ENCODE measurements at places on chromosomes 5 and 9. TPM values are rescaled to one million over a fixed set of nuclear protein-coding genes. Genes with fewer than 3 reads are reported as not detected.

The TRIM7 gene
- total RNA-seq, result 4.0 TPM

The SGCD gene
- 0.32 TPM for total RNA-seq

The F2R gene
- 5.9 TPM for total RNA-seq

The PRDM9 gene
- not detected for total RNA-seq

The PCDHB8 gene
- not detected for total RNA-seq

The PCDHB4 gene
- not detected for total RNA-seq

The PDE6A gene
- not detected for total RNA-seq

The FBP1 gene
- 26.1 TPM for total RNA-seq

The PRLR gene
- not detected for total RNA-seq

The TIMD4 gene
- 29.2 TPM for total RNA-seq

- H3K4me3 ChIP-seq, result no peak overlapping the region
- DNase-seq, result no peak
- H3K36me3 ChIP-seq, result no peaks in the 10 kb centered on the region
Observed at GRCh38 chr9:117095081-117095480, 319.8 kb downstream of the ASTN2 start.

GRCh38 chr9:98161851-98162250 is 30.6 kb downstream of the CORO2A start:
- DNase-seq, result no peak
- H3K27me3 ChIP-seq, result no peaks in the 10 kb centered on the region
- H3K36me3 ChIP-seq, result peaks cover under 1% of the 10 kb centered on the region
- H3K27ac ChIP-seq, result no peak overlapping the region
- peaks cover 10% of the 10 kb centered on the region for H3K4me1 ChIP-seq
- H3K4me3 ChIP-seq, result no peak overlapping the region

DNA sequence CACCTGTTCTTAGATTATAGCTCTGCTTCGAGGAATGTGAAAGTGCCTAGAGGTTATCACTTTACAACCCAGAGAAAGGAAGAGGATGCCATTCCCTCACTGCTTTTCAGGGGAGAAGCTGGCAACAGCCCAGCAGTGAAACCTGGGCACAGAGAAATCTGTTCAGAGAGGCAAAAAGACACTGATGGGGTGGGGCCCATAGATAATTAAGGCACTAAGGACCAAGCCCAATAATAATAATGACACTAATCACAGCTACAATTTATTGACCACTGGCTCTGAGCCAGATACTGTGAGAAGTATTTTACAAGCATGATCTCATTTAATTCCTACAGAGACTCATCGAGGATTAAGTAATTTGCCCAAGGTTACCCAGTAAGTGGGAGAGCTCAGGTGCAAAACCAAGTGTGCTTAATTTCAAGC is 168.3 kb downstream of the PIK3R1 start:
- peaks cover 8% of the 10 kb centered on the region for H3K4me1 ChIP-seq
- no peak for DNase-seq
- no peak overlapping the region for H3K4me3 ChIP-seq
- no peaks in the 10 kb centered on the region for H3K27me3 ChIP-seq
- H3K36me3 ChIP-seq, result no peaks in the 10 kb centered on the region
- no peak overlapping the region for H3K27ac ChIP-seq

DNA sequence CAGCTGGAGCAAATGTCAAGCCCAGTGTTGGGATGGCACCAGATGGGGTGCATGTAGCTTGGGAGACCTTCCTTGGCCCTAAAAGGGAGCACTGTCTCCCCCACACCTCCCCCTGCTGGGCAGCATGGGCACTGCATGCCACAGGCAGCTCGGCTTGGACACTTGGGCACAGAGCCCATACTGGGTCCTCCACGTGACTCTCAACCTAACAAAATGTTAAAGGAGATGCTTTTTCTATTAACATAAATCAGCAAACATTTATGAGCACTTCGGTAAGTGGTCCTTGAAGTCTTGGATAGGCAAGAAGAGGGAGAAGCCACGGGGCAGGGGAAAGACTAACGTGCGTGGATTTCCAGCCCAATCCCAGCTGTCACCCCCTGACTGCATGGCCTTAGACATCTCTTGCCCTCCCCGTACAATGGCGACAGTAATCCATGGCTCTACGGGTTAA is 23.9 kb upstream of the MAPK9 start:
- H3K27me3 ChIP-seq, result no peaks in the 10 kb centered on the region
- no peak overlapping the region for H3K27ac ChIP-seq
- no peaks in the 10 kb centered on the region for H3K36me3 ChIP-seq
- no peak overlapping the region for H3K4me3 ChIP-seq
- DNase-seq, result peak; percentile 69
- H3K4me1 ChIP-seq, result no peaks in the 10 kb centered on the region

GRCh38 chr5:142012792-142013388 is at the start of gene GNPDA1:
Gene GNPDA1 (minus strand): TSS chr5:142013027. CDS start chr5:142012035, 992 bp downstream.
- H3K4me3 ChIP-seq, result peak within 1 kb of the TSS; percentile 68
- peak; percentile 50 for DNase-seq
- no peaks in the 10 kb centered on the region for H3K36me3 ChIP-seq
- no peaks in the 10 kb centered on the region for H3K27me3 ChIP-seq
- H3K27ac ChIP-seq, result peak within 1 kb of the TSS; percentile 76

DNA sequence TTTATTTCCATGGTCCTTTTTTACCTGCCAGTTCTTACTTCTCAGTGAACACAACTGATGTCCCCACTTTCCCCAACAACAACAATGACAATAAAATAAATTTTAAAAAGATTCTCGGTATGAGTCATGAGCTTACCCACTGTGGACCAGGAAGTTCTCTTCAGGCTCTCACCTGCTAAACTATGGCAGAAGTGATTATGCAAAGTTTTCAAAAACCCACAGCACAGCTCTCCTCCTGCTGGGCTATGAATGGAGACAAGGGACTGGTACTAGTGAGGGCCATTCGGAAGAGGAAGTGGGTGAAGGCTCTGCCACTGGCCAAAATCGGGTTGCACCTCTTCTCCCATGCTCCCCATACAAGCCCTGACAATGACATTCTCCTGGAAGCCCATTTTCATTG is 429.4 kb downstream of the PIK3R1 start:
- no peaks in the 10 kb centered on the region for H3K4me1 ChIP-seq
- no peaks in the 10 kb centered on the region for H3K27me3 ChIP-seq
- no peak for DNase-seq
- H3K27ac ChIP-seq, result no peak overlapping the region
- H3K4me3 ChIP-seq, result no peak overlapping the region

DNA sequence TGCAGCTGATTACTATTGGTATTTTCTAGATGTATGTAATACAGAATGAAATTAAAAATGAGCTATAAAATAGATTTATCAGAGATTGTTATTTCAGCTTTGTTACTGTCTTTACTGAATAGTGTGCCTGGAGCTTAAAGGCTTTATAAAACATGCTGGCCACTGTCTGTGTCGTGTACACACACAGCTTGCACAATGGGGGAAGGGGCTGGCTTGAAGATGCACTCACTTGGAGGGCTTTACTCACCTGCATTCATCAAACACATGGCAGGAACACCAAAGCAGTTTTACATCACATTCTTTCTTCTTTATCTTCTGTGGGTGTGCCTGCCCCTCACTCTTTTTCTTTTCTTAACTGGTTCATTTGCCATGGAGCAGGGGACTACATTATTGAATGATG is 60.9 kb downstream of the TLE4 start:
- no peak overlapping the region for H3K27ac ChIP-seq
- H3K36me3 ChIP-seq, result no peaks in the 10 kb centered on the region
- no peak for DNase-seq
- no peaks in the 10 kb centered on the region for H3K27me3 ChIP-seq

GRCh38 chr5:26482810-26483375 is 555.5 kb downstream of the CDH9 start:
- H3K27ac ChIP-seq, result no peak overlapping the region
- H3K36me3 ChIP-seq, result no peaks in the 10 kb centered on the region
- DNase-seq, result no peak
- no peaks in the 10 kb centered on the region for H3K27me3 ChIP-seq
- H3K4me3 ChIP-seq, result no peak overlapping the region
- H3K4me1 ChIP-seq, result peaks cover 3% of the 10 kb centered on the region

GRCh38 chr5:142082182-142082781 is 26.3 kb upstream of the NDFIP1 start:
- no peaks in the 10 kb centered on the region for H3K4me1 ChIP-seq
- H3K27me3 ChIP-seq, result no peaks in the 10 kb centered on the region
- no peak overlapping the region for H3K4me3 ChIP-seq
- no peak for DNase-seq
- no peak overlapping the region for H3K27ac ChIP-seq
- no peaks in the 10 kb centered on the region for H3K36me3 ChIP-seq

DNA sequence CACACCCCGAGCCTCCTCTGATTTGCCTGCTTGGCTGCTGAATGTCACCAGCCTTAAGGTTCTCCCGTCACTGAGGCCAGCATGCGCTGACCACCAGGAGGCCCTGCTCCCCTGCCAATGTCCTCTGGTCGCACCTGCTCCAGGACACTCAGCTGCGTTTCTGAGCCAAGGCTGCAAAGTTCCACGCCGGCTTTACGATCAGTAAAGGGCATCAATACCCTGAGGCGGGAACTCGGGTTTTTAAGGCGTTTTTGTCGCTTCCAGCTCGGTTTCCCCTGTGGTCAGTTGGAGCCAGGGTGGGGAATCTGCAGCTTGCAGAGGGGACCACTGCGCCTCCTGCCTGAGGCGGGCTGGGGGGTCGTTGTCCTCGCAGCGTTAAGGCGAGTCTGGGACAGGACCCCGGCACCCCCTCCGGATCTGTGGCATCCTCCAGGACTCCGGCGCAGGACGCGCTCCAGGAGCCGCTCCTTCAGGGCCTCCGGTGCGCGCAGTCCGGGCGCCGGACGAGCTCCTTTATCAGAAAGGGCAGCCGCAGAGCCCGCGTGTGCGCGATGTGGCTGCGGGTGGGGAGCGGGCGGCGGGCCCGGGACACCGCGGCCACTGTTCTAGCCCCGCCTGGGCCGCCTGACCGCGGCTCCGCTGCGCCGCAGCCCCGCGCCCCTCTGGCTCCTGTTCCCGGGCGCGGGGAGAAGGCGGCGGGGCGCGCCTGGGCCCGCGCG is 24.1 kb upstream of the FLT4 start:
- no peaks in the 10 kb centered on the region for H3K36me3 ChIP-seq
- H3K4me3 ChIP-seq, result peak overlapping the region; percentile 39
- DNase-seq, result no peak
- H3K27me3 ChIP-seq, result no peaks in the 10 kb centered on the region

GRCh38 chr9:34380034-34380510 is 3.4 kb upstream of the MYORG start:
- H3K4me1 ChIP-seq, result peaks cover 22% of the 10 kb centered on the region
- H3K27ac ChIP-seq, result peak overlapping the region; percentile 63
- DNase-seq, result no peak
- H3K27me3 ChIP-seq, result no peaks in the 10 kb centered on the region
- no peaks in the 10 kb centered on the region for H3K36me3 ChIP-seq
- peak overlapping the region; percentile 58 for H3K4me3 ChIP-seq

DNA sequence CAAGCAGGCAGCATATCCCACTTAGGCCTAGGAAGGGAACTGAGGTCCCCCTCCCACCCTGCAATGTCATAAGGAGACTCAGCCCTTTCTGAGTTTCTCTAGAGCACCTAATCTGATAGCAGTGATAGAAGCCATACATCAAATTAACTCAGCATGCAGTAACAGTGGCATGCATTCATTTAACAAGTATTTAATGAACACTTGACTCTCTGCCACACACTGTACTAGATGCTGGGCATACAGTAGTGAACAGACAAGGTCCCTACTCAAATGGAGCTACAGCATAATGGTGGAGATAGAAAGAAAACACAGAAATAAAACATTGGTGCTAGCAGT is 58.6 kb downstream of the SLC22A5 start:
- DNase-seq, result no peak
- peaks cover 100% of the 10 kb centered on the region for H3K4me1 ChIP-seq
- H3K27ac ChIP-seq, result peak overlapping the region; percentile 83
- peak overlapping the region; percentile 20 for H3K4me3 ChIP-seq

- H3K36me3 ChIP-seq, result no peaks in the 10 kb centered on the region
- peak overlapping the region; percentile 74 for H3K4me3 ChIP-seq
- H3K27me3 ChIP-seq, result no peaks in the 10 kb centered on the region
- no peaks in the 10 kb centered on the region for H3K4me1 ChIP-seq
- peak overlapping the region; percentile 70 for H3K27ac ChIP-seq
- DNase-seq, result no peak
Observed at GRCh38 chr5:88502179-88503040, 233.8 kb upstream of the TMEM161B start.

DNA sequence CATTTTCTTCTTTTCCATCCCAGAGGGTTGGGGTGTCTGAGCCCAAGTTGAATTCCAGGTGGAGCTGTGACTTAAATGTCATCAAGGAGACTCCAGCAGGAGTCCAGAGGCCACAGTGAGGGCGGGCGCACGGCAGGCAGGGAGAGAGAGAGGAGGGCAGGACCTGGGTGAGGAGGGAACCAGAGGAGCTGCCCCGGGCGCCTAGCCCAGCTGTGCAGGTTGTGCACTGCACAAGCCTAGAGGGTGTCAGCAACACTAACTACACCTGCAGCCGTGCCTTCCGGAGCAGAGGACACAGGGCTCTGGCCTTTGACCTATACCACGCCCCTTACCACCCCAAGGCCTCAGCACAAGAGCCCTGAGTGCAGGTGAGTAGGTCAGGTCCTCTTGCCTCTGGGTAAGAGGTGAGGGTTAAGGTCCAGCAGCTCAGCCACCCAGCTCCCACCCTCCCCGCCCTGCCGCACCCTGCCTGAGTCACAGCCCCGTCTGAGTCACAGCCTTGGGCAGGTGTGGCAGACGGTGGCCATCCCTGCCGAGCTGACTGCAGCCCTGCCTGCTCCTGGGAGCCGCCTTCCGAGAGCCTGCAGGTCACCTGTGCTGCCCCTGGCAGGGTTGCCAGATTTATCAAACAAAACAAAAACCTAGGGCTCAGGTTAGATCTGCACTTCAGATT is 6.4 kb upstream of the AGPAT2 start:
- no peak overlapping the region for H3K27ac ChIP-seq
- no peak for DNase-seq
- H3K4me1 ChIP-seq, result no peaks in the 10 kb centered on the region
- H3K4me3 ChIP-seq, result no peak overlapping the region

GRCh38 chr9:137705443-137705863 is 86.6 kb downstream of the EHMT1 start:
- no peak overlapping the region for H3K27ac ChIP-seq
- H3K4me3 ChIP-seq, result peak overlapping the region; percentile 19
- peak; percentile 42 for DNase-seq
- peaks cover 30% of the 10 kb centered on the region for H3K36me3 ChIP-seq
- H3K4me1 ChIP-seq, result peaks cover 30% of the 10 kb centered on the region
- H3K27me3 ChIP-seq, result no peaks in the 10 kb centered on the region

- peaks cover 72% of the 10 kb centered on the region for H3K36me3 ChIP-seq
- H3K27ac ChIP-seq, result no peak overlapping the region
- H3K4me3 ChIP-seq, result no peak overlapping the region
- H3K27me3 ChIP-seq, result no peaks in the 10 kb centered on the region
Observed at GRCh38 chr5:179616002-179616594, 7.4 kb downstream of the HNRNPH1 start.

GRCh38 chr5:54882841-54883240 is 102.6 kb downstream of the ESM1 start:
- H3K36me3 ChIP-seq, result no peaks in the 10 kb centered on the region
- no peak for DNase-seq
- peak overlapping the region; percentile 32 for H3K4me3 ChIP-seq
- peaks cover 5% of the 10 kb centered on the region for H3K27me3 ChIP-seq
- no peak overlapping the region for H3K27ac ChIP-seq
- H3K4me1 ChIP-seq, result no peaks in the 10 kb centered on the region

GRCh38 chr9:131402073-131402472 is 8.2 kb downstream of the PRRC2B start:
- H3K27me3 ChIP-seq, result no peaks in the 10 kb centered on the region
- no peak for DNase-seq
- H3K27ac ChIP-seq, result no peak overlapping the region
- H3K4me1 ChIP-seq, result peaks cover 69% of the 10 kb centered on the region
- H3K4me3 ChIP-seq, result no peak overlapping the region

GRCh38 chr9:84600739-84601138 is 68.8 kb upstream of the NTRK2 start:
- no peaks in the 10 kb centered on the region for H3K36me3 ChIP-seq
- no peaks in the 10 kb centered on the region for H3K27me3 ChIP-seq
- H3K4me1 ChIP-seq, result no peaks in the 10 kb centered on the region
- no peak overlapping the region for H3K4me3 ChIP-seq

GRCh38 chr9:92820964-92821363 is 56.3 kb upstream of the BICD2 start:
- no peak overlapping the region for H3K27ac ChIP-seq
- no peak for DNase-seq
- H3K4me1 ChIP-seq, result no peaks in the 10 kb centered on the region

All from naive thymus-derived CD4-positive, alpha-beta T cell (primary cell).